ENCODE measurements at places on chromosomes 1 and 21.

DNA sequence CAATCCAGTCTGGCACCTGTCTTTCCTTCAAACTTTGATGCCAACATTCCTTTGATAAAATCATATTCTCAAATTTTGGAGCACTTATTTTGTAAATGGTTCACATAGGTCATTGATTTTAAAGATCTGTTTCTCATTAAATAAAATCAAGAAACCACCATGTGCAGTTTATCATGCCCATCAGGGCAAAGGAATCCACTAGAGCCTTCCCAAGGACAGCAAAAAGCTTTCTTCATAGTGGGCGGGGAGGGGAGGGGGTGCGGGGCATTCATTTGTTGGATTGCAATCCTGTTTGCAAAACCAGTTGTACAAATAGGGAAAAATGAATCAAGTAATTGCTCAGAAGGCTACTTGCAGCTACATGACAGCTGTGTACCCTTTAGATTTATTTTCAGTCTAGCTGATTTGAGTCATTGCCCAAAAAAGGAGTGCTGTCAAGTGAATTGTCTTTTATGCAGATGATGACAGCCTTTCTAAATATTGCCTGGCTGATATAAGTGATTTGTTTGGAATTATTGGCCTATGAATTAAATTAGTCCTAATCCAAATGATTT lies 23.0 kb downstream of the LRRC8B start:
- DNase-seq = no peak

- DNase-seq = no peak
Observed at GRCh38 chr21:45818276-45818903, 163.2 kb upstream of the COL6A1 start.

DNA sequence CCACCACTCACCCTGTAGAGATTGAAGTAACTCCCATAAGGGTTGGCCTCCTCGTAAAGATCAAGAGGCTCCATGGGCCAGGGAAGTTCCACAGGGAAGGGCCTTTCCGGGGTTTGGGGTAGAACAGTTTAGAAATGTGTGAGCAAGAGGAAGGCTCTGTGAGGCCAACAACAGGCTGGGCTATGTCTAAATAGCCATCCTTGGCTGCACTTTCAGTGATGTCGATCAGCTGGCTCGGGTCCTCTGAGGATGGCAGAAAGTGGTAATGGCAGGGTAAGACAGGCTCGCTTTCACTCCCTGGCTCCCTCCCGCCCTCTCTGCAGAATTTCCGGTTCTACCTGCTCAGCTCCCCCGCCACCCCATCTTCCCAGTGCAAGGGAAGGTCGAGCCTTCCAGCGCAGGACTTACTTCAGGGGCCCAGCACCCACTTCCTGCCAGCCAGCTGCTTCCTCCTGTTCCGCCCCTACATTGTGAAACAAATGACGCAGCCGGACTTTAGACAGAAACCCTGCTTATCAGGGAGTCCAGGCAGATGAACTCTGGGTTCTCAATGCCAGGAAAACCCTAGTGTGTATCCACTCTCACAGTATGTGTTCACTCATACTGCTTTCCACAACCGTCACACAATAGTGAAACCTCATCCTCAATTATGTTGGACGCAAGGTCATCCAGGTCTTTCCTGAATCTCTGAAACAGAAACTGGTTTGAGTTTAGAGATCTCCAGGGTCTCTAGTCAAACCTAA lies 7.3 kb downstream of the F11R start:
- peak; percentile 40 for DNase-seq

DNA sequence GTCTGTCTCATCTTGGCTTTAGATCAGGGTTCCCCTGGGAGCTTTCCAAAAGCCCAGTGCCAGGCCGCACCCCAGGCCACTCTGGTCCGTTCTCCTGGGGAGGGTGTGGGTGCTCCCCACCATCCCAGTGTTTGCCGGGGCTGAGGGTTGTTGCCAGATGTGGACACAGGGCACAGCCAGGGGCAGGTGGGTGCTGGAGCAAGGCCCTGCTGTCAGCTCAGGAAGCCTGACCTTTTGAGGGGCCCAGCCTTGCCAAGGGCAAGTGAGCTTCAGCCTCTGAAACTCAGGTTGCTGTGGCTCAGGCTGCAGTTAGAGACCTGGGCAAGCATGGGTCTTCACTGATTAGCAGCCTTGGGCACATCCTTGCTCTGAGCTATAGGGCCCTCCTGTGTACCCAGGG lies 22.8 kb upstream of the ZBTB21 start:
- DNase-seq = no peak

- peak; percentile 67 for DNase-seq
Observed at GRCh38 chr1:7127322-7128075, 342.2 kb downstream of the CAMTA1 start.

- no peak for DNase-seq
Observed at GRCh38 chr1:184531296-184531695, 144.5 kb downstream of the C1orf21 start.

- DNase-seq = peak; percentile 68
Observed at GRCh38 chr21:17197996-17198395, 314.8 kb upstream of the CXADR start.

GRCh38 chr1:57889676-57890320 lies 465.9 kb upstream of the DAB1 start:
- no peak for DNase-seq

- DNase-seq = no peak
Observed at GRCh38 chr1:34684266-34684665, 70.6 kb upstream of the GJB5 start.

GRCh38 chr1:77643456-77643855 lies 39.0 kb downstream of the ZZZ3 start:
- DNase-seq = no peak

GRCh38 chr1:222975472-222976122 lies 160.8 kb downstream of the DISP1 start:
- DNase-seq = peak; percentile 16

DNA sequence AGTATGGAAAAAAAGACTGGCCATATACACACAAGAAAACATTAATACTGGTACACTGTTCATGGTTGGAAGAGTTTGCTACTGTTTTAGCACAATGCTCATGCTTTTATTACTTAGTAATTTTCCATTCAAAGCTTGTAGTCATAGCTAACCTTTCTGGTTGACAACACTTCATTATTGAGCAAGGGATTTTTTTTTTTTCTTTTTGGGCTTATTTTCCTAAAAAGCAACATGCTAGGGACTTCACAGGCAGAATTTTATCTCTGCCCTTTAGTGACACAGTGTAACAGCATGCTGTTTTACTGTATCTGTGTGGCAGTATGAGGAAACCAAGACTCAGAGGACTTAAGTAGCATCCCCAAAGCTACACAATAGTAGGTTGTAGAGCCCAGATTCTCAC lies 58.5 kb downstream of the FGGY start:
- DNase-seq = no peak

DNA sequence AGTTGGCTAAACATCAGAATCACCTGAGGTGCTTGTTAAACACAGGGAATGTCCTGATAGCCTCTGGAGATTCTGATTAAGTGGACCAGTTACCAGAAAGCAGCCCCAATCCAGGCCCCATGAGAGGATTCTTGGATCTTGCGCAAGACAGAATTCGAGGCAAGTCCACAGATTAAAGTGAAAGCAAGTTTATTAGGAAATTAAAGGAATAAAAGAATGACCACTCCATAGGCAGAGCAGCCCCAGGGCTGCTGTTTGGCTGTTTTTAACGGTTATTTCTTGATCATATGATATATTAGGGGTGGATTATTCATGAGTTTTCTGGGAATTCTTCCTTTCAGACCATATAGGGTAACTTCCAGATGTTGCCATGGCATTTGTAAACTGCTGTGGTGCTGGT lies 176.2 kb downstream of the ROR1 start:
- no peak for DNase-seq

DNA sequence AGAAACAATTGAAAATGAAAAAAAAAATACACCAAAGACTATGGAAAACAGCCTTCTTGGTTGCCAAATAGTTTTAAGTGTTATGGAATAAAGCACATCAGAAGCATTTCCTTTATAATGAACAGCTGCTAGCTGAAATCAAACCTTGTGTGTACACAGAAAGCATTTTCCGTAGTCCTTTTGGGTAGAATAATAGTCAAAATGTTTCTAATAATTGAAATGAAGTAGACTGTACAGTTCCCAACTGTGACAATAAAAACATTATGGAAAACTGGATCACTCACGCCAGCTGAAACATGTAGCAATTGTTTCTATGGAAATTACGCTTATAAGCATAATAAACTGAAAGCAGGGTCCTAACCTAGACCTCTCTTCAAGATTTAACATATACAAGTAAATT lies 856.3 kb upstream of the B3GALT2 start:
- DNase-seq = peak; percentile 10

DNA sequence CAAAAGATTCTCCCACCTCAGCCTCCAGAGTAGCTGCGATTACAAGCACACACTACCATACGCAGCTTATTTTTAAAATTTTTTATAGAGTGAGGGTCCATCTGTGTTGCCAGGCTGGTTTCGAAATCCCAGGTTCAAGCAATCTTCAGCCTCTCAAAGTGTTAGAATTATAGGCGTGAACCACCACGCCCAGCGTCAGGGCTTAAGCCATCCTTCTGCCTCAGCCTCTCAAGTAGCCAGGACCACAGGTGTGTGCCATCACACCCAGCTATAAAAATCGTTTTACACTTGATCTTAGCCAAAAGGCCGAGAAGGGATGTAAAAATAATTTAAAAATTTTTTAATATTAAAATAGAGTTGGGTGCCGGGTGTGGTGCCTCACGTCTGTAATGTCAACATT lies 4.3 kb upstream of the SLC25A33 start:
- DNase-seq = no peak

GRCh38 chr1:60835649-60836048 lies 246.7 kb upstream of the NFIA start:
- no peak for DNase-seq

DNA sequence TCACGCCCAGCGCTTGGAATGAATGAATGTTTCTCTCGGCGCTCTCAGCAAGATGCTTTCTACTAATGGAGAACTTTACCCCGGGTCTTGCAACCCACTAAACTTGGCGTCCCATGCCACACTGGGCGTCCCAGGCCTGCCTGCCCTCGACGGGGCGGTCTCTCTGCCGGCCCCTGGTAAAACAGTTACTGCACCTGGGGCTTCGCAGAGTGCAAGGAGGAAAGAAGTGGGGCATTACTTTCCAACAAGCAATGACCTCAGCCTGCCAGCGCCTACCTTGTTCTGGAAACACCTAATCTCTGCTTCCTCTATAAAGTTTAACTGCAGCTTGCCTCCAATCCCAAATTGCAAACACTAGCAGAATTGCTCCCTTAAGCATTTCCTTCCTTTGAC lies 27.8 kb upstream of the NFIA start:
- no peak for DNase-seq

DNA sequence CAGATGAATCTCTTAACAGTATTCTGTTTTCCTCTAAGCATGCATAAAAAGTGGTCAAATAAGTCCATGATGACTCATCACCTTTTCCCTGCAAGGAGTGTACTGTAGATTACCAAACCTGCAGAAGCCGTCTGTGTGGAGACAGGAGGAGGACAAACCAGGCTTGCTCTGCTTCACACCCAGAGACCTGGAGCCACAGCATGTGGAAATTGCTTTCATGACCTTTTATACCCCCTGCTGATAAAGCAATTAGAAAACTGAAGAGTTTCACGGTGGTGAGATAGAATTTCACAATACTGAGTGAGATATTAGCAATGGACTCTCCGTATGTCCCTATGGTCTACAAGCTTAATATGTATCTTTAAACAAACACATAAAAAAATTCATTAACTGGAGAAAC lies 9.4 kb downstream of the CORT start:
- no peak for DNase-seq

DNA sequence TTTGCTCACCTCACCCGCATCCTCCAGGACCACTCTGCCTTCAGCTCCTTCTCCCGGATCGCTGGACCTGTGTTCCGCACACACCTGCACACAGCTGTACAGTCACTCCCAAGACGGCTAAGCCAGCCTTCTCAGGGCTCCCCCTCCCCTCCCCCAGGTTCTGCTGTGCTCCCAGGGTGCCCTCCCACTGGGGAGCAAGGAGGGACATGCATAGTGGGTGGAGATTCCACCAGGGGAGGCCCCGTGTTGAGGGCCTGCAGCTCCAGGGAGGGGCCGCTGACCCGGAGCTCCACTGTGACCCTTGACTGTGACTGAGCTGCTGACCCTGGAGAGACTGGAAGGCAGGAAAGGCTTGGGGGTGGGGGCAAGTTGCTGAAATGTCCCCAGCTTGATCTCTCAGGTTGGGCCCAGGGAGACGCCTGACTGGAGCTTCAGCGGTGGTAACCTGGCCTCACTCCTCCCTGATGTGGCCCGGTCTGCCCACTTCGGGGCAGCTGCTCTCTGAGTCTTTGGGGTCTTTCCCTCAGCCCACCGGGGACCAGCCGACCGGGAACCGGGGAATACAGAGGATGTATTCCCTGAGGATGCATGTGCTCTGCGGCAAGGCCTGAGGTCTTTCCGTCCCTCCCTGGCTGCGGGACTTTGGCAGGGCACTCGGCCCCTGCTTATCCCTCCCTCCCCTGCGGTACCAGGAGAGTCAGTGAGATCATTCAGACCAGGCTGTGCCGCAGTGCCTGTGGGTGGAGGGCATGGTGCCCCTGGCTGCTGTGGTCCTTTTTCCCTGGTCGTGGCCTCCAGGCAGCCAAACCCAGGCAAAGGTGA lies 28.6 kb upstream of the PLCH2 start:
- DNase-seq = no peak

GRCh38 chr1:78519446-78519845 lies 28.7 kb downstream of the PTGFR start:
- DNase-seq = no peak

GRCh38 chr1:15610167-15610566 lies 7.1 kb upstream of the DDI2 start:
- DNase-seq = no peak

DNA sequence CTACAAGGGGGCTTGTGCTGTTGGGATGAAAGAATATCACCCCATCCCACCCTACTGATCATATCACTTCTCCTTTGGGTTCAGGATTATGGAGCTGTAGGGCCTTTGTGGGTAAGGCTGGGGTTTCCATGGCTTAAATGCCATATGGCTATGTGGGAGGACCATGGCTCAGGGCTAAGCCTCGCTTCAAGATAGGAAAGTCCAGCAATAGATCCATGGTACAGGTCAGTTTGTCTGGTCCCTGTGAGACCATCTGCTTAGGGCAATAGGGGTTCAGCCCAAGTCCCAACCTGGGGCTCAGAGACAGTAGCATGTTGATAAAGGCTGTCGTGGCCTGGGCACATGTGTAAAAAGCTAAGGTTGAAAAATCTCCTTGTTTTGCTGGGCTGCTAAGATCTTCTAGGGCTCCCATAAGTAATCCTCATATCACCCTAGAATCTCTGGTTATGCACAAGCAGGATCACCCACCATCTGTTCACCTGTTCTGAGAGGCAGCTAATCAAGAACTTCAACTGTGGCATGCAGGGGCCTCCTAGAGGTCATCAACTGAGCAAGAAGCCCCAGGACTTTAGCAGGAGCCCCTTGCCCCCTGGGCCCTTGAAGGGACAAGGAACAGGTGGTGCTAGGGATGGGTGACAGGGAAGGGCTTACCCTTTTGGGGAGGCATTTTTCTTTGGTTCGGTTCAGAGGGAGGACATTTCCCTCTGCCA lies 66.5 kb downstream of the UBE2T start:
- no peak for DNase-seq

GRCh38 chr1:187626056-187626455 lies 797.3 kb downstream of the PLA2G4A start:
- no peak for DNase-seq

GRCh38 chr1:239677362-239677761 lies 291.0 kb downstream of the CHRM3 start:
- no peak for DNase-seq
